AML-193 (cell line): ENCODE measurements at places on chromosomes 13 and 19.
A peak's percentile ranks its signal among the peaks of the same experiment; 100 is the strongest.

DNA sequence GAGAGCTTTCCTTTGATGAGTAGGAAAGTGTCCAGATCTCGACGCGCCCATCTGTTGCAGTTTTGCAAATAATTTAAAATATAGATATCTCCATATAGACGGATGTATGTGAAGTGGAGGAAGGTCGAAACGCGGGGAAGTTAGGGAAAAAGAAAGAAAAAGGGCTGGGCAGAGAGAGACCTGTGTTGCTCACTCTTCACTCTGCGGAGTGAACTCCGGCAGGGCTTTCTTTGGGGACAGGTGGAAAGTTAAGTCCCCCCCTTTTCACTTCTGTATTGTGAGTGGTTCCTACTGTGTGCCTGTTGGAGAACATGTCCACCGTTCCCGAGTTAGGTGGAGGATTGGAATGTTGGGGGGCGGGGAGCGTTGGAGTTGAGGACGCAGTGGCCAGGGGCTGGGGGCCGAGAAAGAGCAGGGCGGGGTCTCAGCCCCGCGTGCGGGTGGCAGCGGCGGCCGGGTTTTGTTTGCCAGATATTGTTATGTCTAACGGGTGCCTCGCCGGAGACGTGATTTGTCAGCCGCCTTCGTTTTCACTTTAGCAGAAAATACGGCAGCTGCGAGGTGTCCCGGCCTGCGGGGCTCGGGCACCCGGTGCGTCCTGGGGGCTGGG is 145.1 kb upstream of the ZNF536 start:
- DNase-seq, result no peak

- DNase-seq, result peak; percentile 91
Observed at GRCh38 chr13:31807090-31807541, 67.8 kb downstream of the RXFP2 start.

GRCh38 chr19:41480336-41480735 is 37.4 kb downstream of the ERICH4 start:
- DNase-seq, result no peak

- DNase-seq, result no peak
Observed at GRCh38 chr19:48290401-48290770, 20.5 kb downstream of the ZNF114 start.

DNA sequence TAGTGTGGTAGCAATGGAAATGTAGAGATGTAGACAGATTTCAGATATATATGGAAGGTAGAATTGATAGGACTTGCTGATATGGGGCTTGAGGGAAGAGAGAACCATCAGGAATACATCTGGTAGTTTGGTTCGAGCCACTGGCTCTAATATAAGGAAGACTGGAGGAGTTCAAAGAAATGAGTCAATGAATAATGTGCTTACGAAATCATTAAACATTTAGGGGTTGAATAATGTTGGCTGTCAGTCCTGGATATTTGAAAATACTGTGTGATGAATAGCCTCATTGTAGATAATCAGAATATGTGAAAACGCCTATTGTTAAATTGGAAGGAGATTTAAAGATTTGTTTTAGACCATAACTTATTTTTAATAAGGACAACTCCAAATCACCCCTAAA is 21.6 kb downstream of the SGCG start:
- DNase-seq, result no peak

- no peak for DNase-seq
Observed at GRCh38 chr13:72586518-72586917, 140.9 kb downstream of the MZT1 start.
